ENCODE measurements at places on chromosomes 3 and 15.

- DNase-seq = no peak
Observed at GRCh38 chr3:9137676-9138075, 111.8 kb downstream of the SRGAP3 start.

- no peak for DNase-seq
Observed at GRCh38 chr3:115832265-115832664, 209.0 kb downstream of the GAP43 start.

DNA sequence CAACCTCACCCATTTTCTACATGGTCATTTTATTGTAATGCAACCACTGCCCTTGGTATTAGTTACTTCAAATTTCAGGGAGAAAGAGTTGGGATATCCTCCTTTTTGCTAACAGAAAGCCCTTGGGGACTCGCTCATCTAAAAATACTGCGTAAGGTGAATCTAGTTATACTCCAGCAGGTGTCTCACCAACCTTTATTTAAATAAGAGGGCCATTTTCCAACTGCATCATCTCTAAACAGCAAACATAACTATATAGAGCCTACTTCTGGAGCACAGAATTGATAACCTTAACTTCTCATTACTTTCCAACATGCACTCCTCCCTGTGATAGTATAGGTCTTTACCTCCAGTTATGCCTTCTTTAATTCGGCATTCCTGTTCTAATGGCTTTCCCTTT is 77.5 kb downstream of the TBL1XR1 start:
- DNase-seq = no peak

DNA sequence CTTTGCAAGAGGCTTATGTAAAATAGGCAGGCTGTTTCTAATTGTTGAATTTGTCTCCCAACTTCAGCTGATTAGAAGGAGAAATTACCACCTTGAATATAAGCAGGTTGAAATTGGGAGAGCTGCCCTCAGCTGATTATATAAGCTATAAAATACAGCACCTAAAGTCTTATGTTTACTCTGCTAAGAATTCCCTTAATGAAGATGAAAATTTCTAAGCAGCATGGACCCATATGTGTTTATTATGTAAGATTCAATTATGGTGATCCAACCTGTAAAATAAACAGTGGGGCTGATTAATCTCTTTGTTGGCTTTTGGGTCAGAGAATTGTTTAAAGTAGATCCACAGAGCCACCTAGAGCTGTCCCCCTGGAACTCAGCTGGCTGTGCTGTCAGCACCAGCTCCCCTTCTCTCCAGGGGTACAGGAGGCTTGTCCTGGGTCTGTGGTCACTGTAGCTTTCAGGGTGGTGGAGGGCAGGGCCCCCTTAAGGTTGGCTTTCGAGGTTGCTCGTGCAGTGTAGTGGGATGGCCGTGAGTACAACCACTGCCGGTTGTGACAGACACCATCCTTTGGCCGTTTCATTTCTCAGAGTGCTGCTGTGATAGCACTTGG is 9.5 kb downstream of the SLCO3A1 start:
- DNase-seq = no peak

GRCh38 chr3:59605318-59605717 is 555.5 kb upstream of the CFAP20DC start:
- DNase-seq = peak; percentile 75

DNA sequence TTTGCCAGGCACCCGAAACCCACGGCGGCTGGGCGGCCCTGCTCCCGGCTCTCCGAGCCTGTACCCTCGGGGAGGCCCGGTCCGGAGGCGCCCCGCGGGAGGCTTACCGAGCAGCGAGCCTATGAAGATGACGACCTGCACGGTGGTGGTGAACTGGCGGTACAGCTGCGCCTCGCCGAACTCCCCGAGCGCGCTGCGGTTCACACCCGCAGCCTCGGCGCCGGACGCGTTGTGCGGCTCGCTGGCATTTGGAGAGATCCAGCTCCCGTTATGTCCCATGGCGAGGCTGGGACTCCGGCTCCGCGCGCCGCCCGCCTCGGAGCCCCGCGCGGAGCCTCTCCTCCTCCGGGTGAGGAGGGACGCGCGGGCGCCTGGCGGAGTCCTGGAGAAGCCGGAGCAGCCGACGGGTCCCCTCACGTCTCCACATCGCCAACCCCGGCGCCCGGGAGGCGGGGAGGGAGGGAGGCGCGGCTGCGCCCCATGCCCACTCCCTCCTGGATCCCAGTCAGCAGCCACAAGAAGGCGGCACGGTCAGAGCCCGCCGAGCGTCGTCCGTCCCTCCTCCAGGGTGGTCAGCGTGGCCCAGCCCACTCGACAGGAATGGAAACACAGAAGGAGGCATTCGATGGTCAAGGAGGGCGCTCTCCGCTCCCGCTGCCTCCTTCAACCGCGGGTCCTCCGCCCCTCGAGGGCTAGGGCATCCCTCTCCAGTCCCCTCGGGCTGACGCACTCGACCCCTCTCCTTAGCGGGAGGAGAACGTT is at the start of gene GPR176:
GPR176 (minus strand) TSS at position 519 of the 762 bp plus-strand sequence; CDS start at position 279, 240 bp downstream.
- no peak for DNase-seq

- no peak for DNase-seq
Observed at GRCh38 chr15:51212239-51212638, 117.5 kb upstream of the TNFAIP8L3 start.

DNA sequence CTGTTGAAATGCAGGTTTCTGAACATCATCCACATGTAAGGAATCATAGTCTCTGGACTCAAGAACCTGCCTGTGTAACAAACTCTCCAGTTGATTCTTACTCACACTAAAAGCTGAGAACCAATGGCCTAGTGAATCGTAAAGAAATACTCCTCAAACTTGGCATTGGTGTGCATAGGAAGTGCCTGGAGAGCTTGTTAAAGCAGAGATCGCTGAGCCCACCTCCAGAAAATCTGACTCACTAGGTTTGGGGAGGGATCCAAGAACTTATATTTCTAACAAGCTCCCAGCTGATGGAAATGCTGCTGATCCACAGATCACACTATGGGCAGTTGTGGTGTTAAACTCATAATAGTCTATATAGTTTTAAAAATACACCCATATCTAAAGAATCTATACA is 55.8 kb upstream of the LMCD1 start:
- no peak for DNase-seq

DNA sequence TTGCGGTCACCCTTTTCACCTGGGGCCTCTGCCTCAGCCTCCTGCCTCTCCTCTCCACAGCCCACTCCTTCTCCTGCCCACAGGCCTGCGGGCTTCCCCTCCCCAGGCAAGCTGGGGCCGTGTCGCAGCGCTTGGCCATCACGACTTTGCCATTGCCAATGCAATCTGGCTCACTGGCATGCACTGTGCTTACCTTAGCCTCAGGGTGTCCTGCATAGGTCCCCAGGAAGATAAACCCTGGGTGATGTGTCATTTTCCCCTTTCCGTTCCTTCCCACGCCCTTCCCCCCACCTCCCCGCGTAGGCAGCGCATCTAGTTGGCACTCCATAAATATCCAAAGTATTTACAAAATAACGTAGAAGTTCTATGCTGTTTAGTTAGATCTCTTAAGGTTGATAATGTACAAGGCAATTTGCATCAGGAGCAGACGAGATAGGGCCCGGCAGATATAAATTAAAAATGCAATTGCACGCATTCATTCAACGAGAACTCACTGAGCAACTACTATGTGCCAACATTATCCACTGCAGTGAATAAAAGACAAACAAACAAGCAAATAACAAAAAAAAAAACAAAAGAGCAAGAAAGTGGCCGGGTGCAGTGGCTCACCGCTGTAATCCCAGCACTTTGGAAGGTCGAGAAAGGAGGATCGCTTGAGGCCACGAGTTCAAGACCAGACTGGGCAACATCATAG is 973 bp upstream of the COPG1 start:
- DNase-seq = no peak

DNA sequence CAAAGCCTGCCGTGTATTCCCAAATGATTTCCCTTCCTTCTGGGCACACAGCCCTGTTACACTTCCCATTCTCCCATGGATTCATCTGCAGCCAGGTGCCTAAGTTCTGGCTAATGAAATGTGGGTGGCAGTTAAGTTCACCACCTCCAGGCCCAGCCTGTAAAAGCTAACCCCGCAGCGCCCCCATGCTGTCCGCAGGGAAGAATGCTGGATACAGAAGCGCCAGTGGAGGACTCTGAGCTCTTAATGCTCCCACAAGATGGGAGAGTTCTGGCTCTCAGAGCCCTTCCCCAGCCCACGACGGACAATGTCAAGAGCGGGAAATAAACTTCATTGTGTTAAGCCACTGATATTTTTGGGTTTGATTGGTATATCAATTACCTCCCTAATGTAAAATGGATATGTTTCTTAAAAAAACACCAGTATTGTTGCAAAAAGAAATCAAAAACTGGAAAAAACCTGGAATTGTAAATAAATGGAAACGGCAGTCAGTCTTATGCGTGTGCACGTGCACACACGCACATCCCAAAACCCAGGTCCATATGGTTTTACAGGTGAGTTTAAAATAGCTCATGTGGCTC is 37.7 kb upstream of the FGD5 start:
- no peak for DNase-seq

- no peak for DNase-seq
Observed at GRCh38 chr3:126998320-126998719, 15.4 kb downstream of the PLXNA1 start.

DNA sequence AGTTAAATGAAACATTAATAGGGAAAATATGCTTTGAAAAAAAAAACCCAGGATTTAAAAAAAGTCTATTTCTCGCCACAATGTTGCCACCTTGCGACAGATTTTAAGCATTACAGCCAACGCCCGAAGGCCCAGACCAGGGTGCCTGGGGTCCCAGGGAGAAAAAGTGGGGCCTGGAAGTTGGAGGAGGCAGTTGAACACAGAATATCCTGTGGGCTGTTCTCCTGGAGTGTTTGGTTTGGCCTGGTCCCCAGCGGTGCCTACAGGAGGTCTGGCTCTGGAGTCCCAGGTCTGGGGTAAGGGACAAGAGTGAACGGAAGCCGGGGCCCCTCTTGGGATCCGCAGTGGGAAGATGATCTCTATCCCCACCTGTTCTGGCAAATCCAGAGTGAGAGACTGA is 3.4 kb downstream of the RNU6-1 start:
- DNase-seq = no peak

GRCh38 chr3:122893282-122893681 is 98.4 kb downstream of the SLC49A4 start:
- no peak for DNase-seq

DNA sequence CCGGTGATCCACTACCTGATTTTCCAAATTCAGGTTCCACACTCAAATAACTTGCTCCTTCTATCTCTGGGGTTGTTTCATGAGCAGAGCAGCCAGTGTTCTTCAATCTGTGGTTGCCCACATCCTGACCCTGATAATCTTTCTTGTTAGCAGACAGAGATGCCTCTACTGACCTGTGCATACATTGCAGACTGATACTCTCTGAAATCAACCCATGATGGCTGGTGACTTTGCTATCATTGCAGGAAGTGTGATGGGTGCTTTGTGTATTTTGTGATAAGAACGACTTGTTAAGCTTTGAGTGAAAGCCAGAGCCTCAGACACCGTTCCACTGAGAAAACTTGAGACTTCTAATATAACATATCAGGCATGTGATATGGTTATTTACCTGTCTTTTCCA is 39.9 kb downstream of the GATM start:
- no peak for DNase-seq

GRCh38 chr15:57920911-57921310 is 144.6 kb downstream of the ALDH1A2 start:
- no peak for DNase-seq

DNA sequence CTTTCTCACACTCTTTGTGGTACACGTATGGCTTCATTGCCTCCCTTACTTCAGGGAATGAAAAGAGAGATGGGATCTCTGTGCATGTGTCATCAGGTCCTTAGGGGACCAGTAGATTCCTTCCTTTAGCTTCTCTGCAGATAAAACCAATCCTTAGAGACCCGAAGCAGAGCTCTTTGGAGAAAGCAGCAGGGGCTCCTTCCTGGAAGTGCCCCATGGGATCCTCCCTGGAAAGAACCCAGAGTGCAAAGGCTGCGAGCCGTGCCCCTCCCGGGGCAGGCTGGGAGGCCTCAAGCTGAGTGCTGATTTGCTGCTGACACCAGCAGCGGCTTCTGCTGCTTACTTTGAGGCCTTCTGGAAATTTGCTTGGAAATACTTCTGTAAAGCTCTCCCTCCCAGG is 328.6 kb upstream of the RGMA start:
- DNase-seq = no peak

GRCh38 chr15:31268108-31268501 is 58.5 kb upstream of the KLF13 start:
- no peak for DNase-seq

DNA sequence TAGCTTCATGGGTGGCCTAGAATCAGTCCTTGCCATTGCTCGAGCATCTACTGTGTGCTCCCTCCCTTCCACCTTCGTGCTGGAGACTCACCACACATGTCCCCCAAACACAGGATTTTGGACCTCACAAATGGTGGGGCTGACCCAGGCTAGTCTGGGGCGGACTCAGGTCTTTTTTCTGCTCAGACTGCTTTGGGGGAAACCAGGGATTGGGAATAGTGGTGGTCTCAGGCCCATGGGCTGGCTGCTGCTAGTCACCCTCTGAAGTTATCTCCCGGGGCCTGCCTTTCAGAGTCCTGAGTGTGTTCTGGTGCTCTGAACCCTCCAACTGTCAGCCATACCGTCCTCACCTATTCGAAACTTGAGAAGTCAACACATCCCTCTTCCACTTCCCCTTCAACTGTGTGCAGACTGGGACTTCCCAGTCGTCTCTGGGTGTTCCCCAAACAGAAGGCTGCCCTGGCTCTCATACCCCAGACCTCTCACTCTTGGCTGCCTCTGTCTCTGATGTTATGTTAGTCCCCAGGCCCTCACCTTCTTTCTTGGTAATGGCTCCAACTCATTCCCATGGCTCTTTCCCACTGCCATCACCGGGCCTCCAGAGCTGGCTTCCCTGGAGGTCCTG is 46.0 kb downstream of the PPCDC start:
- DNase-seq = no peak

DNA sequence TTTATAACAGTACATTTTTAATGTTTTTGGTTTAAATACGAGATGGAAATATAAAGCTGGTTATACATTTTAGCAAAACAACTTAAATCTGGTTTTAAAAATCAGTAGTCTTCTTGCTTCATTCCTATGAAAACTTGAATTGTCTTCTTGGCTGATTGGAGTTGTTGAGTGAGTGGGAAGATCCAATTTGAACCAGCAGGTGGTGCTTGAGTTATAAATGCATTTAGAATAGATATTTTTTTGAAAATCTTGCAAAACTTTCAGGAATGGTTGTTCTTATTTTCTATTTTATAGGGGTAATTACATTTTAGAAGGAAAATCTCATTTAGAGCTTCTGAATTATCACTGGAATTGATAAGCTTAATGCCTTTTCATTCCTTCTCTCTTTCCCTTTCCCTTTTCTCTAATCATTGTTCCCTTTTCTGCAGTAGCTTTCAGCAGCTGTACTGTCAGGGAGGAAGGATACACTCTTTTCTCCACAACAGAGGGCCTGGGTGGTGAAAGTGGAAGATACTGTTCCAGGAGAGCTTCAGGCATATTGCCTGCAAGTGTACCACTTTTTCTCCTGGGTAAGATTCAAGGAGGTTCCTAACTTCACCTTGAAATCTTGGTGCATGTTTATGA is 335.6 kb downstream of the NLGN1 start:
- no peak for DNase-seq

Data from NCI-H2029 treated with DMSO at 0.1 percent for 48 hours (cell line).